ENCODE measurements at places on chromosomes 7 and 10. TPM values are rescaled to one million over a fixed set of nuclear protein-coding genes. Genes with fewer than 3 reads are reported as not detected.

Gene LIPJ
- 0.19 TPM for total RNA-seq

- no peaks in the 10 kb centered on the region for H3K4me1 ChIP-seq
- no peak overlapping the region for H3K27ac ChIP-seq
- H3K4me3 ChIP-seq, result no peak overlapping the region
- no peak for DNase-seq
- H3K27me3 ChIP-seq, result no peaks in the 10 kb centered on the region
Measured at GRCh38 chr10:119821182-119821581, 51.5 kb downstream of the MCMBP start.

GRCh38 chr7:40560672-40561071 lies 425.9 kb downstream of the SUGCT start:
- no peak overlapping the region for H3K27ac ChIP-seq
- no peak for DNase-seq

DNA sequence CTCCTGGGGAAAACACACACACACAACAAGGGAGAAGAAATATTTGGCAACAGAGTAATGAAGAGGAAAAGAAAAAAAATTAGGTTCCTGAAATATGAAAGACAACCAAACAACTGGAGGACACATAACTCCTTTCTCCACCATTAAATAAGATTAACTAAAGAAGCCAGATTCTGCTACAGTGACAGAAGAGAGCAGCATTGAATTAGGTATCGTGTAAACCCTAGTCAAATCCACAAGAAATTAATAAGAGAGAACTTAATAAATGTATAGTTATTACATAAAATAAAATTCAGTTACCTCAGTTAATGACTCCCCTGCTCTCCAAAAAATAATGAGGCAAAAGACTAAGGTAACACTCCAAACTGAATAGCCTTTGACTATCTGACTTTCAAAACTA lies 306.7 kb downstream of the CRPPA start:
- no peak overlapping the region for H3K27ac ChIP-seq
- H3K4me1 ChIP-seq, result no peaks in the 10 kb centered on the region
- no peaks in the 10 kb centered on the region for H3K36me3 ChIP-seq
- H3K4me3 ChIP-seq, result no peak overlapping the region

DNA sequence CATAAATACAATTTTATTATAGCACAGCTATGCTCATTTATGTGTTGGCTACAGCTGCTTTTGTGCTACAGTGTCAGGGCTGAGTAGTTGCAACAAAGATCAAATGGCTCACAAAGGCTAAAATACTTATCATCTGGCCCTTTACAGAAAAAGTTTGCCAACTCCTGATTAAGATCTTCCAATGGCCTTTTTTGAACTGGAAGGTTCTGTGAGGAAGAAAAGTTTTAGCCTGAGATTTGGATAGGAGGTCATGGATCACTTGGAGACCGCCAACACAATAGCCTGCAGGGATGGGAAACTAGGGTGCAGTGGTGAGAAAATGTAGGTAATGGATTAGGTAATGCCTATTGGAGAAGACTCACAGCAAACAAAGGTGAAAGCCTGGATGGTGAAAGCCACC lies 169.8 kb downstream of the NOC3L start:
- H3K4me1 ChIP-seq, result no peaks in the 10 kb centered on the region
- H3K36me3 ChIP-seq, result no peaks in the 10 kb centered on the region
- H3K4me3 ChIP-seq, result no peak overlapping the region
- DNase-seq, result no peak

- H3K27me3 ChIP-seq, result peaks cover 11% of the 10 kb centered on the region
- no peak overlapping the region for H3K4me3 ChIP-seq
- no peak overlapping the region for H3K27ac ChIP-seq
- DNase-seq, result no peak
- peaks cover 19% of the 10 kb centered on the region for H3K4me1 ChIP-seq
Measured at GRCh38 chr7:108000875-108001763, 1.8 kb downstream of the LAMB1 start.

DNA sequence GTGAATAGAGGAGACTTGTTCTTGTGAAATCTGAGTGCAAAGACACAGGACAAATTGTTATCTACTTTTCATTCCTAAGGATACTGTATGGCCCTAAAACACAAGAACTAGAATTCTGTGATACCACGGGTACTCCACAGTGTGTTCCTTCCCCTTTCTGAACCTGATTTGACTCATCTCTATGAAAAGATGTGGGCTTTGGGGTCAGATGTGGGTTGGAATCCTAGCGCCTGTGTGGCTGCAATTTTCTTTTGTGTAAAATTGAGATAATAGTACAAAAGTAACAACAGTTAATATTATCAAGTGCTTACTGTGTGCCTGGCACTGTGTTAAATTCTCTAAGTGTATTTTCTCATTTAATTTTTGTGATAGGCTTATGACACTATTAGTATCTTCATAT lies 8.1 kb downstream of the SRGN start:
- H3K27ac ChIP-seq, result no peak overlapping the region
- DNase-seq, result no peak
- no peaks in the 10 kb centered on the region for H3K27me3 ChIP-seq
- no peak overlapping the region for H3K4me3 ChIP-seq
- peaks cover 20% of the 10 kb centered on the region for H3K36me3 ChIP-seq
- H3K4me1 ChIP-seq, result peaks cover 37% of the 10 kb centered on the region

Gene CCZ1
- total RNA-seq, result 74.8 TPM

Gene TSPAN12
- total RNA-seq, result not detected

DNA sequence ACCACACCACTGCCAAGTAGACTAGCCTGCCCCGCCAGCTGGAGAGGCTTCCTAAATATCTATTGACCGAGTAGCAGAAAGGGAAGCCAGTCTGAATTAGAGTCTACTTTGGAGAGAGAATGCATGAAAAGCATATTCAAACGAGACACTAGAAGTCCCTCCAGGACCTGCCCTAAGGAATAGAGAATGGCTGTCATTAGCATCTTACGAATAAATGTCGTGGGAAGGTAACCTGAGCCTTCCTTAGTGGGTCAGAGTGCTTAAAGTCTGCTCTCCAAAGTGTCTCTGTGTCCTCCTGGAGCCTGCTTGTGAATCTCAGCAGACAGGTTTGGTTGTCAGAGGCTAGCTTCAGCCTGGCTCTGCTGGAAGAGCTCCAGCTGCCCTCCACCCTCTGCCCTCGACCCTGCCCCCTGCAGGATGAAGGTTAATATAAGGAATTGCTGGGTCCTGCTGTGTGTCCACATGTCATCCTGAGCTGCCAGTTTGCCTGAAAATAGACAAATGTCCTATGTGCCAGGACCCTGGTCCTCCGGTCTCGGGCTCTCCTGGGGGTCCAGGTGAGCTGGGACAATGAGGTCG lies 33.4 kb downstream of the FAM241B start:
- no peaks in the 10 kb centered on the region for H3K4me1 ChIP-seq
- DNase-seq, result no peak
- no peaks in the 10 kb centered on the region for H3K36me3 ChIP-seq
- H3K27me3 ChIP-seq, result peaks cover 3% of the 10 kb centered on the region
- H3K27ac ChIP-seq, result no peak overlapping the region

DNA sequence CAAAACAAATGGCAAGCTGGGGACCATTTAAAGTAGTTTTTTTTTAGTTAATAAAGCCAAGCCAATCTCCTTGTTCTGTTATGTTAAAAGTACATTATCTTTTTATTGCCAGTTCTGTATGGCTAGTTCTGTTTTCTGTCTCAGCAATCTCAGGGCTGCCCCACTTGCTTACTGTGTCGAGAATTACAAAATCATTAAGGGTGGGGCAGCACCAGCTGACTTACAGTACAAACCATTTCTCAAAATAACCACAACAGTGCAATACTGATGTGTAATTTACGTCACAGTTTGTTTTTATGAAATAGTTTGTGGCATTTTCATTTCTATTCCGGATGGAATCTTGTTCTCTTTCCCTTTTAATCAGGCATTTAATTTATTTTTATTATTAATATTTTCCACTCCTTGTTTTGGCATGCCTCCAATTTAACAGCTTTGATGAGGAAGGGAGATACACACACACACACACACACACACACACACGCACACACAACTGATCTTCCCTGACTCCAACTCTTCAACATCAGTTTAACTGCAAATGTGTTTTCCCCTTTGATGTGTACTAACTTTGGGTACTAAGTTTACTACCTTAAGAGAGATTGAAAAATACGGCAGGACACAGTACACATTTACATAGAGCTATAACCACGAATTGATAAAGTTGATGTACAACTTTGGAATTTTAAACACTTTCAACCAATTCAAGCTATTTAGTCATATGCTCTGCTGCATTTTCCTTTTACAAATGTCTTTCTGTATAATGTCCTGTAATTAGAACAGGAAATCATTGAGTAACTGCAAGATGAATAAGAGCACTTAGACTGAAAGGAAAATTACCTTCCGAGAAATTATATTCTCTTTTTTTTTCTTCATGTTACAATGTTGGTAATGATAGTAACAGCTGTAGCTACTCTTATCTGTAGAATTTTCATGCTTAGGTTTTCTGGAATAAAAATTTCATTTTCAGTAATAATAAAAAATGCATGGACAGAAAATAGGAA lies 91.5 kb downstream of the ARID5B start:
- H3K27me3 ChIP-seq, result no peaks in the 10 kb centered on the region
- H3K27ac ChIP-seq, result peak overlapping the region; percentile 60
- H3K36me3 ChIP-seq, result no peaks in the 10 kb centered on the region

Gene ZNF775
- 5.5 TPM for total RNA-seq

Gene MRC1
- total RNA-seq, result 1.9 TPM

Gene ACSM6
- not detected for total RNA-seq

DNA sequence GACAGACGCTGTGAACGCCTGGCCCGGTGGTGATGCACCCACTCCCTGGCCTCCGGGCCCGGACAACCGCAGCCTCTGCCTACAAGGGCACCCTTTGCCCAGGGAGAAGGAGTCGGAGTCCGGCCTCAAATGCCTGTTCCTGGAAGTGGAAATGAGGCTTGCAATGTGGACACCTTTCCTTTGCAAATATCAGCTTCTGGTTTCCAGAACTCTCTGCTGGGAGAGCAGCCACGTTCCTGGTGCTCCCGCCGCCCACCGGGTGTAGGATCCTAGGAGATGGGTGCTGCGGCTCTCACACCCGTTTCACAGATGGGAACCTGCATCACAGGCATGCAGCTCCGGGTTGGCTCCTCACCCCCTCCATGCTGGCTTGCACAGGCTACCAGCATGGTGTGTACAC lies 2.9 kb downstream of the FOXL3 start:
- no peaks in the 10 kb centered on the region for H3K4me1 ChIP-seq
- H3K36me3 ChIP-seq, result no peaks in the 10 kb centered on the region
- DNase-seq, result no peak
- peaks cover 6% of the 10 kb centered on the region for H3K27me3 ChIP-seq
- no peak overlapping the region for H3K27ac ChIP-seq

Gene MYL10
- not detected for total RNA-seq

Gene ETV1
- not detected for total RNA-seq

Gene ITPRID1
- total RNA-seq, result not detected

DNA sequence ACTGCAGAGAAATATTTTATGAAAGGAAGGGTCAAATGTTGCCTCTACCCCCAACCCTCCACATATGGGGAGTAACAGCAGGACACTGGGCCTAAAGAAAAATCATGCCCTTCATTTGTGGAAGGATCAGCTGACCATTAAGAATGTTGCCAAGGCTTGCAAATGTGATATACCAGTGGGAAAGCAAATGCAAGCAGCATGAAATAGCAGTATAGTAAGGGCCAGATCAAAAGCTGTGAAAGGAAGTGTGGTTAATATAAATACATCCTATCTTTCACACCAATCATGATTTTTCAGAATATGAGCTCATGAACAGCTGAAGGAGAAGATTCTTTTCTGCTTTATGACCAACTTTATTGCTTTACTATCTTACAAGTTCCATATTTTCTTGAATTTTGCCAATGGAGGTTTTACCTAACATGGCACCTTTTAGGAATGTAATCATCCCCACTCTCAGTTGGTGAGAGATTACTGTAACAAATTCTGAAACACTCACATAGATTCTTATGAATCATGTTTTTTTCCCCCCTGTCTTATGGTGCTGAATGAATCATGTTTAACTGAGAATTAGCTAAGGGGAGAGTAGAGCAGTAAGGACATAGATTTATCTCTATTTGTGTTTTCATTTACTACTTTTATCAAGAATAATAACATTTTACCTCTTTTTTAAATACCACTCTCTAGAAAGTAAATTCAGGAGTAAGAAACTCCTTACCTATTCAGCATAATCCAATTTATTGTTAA lies 12.1 kb upstream of the ATAD1 start:
- H3K36me3 ChIP-seq, result no peaks in the 10 kb centered on the region
- H3K27me3 ChIP-seq, result no peaks in the 10 kb centered on the region
- H3K27ac ChIP-seq, result no peak overlapping the region
- H3K4me1 ChIP-seq, result peaks cover 27% of the 10 kb centered on the region
- H3K4me3 ChIP-seq, result no peak overlapping the region
- DNase-seq, result no peak

- no peak overlapping the region for H3K27ac ChIP-seq
- no peak for DNase-seq
- no peak overlapping the region for H3K4me3 ChIP-seq
- H3K36me3 ChIP-seq, result no peaks in the 10 kb centered on the region
- H3K27me3 ChIP-seq, result no peaks in the 10 kb centered on the region
- no peaks in the 10 kb centered on the region for H3K4me1 ChIP-seq
Measured at GRCh38 chr10:13222566-13222965, 11.6 kb downstream of the UCMA start.

GRCh38 chr10:110151467-110151866 lies 55.9 kb upstream of the MXI1 start:
- no peaks in the 10 kb centered on the region for H3K36me3 ChIP-seq
- peaks cover 8% of the 10 kb centered on the region for H3K4me1 ChIP-seq
- no peak overlapping the region for H3K4me3 ChIP-seq

GRCh38 chr7:24356718-24357386 lies 72.9 kb downstream of the NPY start:
- H3K36me3 ChIP-seq, result no peaks in the 10 kb centered on the region
- no peak overlapping the region for H3K27ac ChIP-seq
- H3K27me3 ChIP-seq, result no peaks in the 10 kb centered on the region
- no peaks in the 10 kb centered on the region for H3K4me1 ChIP-seq
- no peak overlapping the region for H3K4me3 ChIP-seq
- DNase-seq, result no peak

GRCh38 chr7:36723951-36724664 lies at the start of gene AOAH:
TSS of gene AOAH (minus strand) at chr7:36724494. CDS start at chr7:36724148, 346 bp downstream.
- peak within 1 kb of the TSS; percentile 37 for H3K27ac ChIP-seq
- H3K4me1 ChIP-seq, result peaks cover 72% of the 10 kb centered on the region
- H3K27me3 ChIP-seq, result no peaks in the 10 kb centered on the region

- H3K4me1 ChIP-seq, result no peaks in the 10 kb centered on the region
- DNase-seq, result no peak
- H3K27ac ChIP-seq, result no peak overlapping the region
- no peak overlapping the region for H3K4me3 ChIP-seq
Measured at GRCh38 chr10:10208196-10208595, 809.5 kb upstream of the CELF2 start.

Gene TEX36
- not detected for total RNA-seq

GRCh38 chr7:92747041-92747835 lies 89.1 kb downstream of the CDK6 start:
- no peak overlapping the region for H3K4me3 ChIP-seq
- H3K4me1 ChIP-seq, result no peaks in the 10 kb centered on the region
- DNase-seq, result no peak
- H3K27me3 ChIP-seq, result no peaks in the 10 kb centered on the region
- no peaks in the 10 kb centered on the region for H3K36me3 ChIP-seq

GRCh38 chr7:37786741-37787569 lies 61.4 kb upstream of the NME8 start:
- H3K27ac ChIP-seq, result no peak overlapping the region
- no peak overlapping the region for H3K4me3 ChIP-seq
- H3K27me3 ChIP-seq, result no peaks in the 10 kb centered on the region
- H3K36me3 ChIP-seq, result no peaks in the 10 kb centered on the region

Gene ZRANB1
- total RNA-seq, result 23.6 TPM

- no peak overlapping the region for H3K4me3 ChIP-seq
- no peak for DNase-seq
- no peaks in the 10 kb centered on the region for H3K4me1 ChIP-seq
- H3K36me3 ChIP-seq, result no peaks in the 10 kb centered on the region
- no peaks in the 10 kb centered on the region for H3K27me3 ChIP-seq
Measured at GRCh38 chr7:93828260-93828659, 62.3 kb downstream of the TFPI2 start.

Gene FAM24B
- 12.8 TPM for total RNA-seq
